ENCODE measurements at places on chromosomes 12 and 14.
A peak's percentile ranks its signal among the peaks of the same experiment; 100 is the strongest.

DNA sequence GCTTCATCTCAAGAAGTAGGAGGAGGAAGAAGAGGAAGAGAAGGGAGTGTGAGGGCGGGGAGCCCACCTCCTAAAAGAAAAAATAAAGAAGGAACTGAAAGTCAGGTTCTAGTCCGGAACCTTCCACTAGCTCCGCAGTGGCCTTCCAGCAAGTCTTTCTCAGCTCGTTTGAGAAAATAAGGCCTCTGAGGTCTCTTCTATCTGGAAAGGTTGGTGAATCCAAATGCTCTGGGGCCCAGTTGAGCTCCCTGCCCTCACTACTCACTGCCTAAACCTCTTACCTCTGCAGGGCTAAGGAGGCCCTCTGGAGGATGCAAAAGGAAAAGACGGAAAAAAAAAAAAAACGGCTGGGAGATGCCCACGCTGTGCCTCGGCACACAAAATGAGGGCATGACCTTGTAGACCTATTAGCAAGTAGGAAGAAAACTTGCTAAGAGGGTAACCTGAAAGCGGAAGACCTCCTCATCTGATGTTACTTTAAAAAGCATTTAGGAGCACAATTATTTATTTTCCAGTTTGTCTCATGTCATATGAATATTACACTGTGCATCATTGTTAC lies 35.9 kb downstream of the FBLN5 start:
- DNase-seq, result peak; percentile 56

DNA sequence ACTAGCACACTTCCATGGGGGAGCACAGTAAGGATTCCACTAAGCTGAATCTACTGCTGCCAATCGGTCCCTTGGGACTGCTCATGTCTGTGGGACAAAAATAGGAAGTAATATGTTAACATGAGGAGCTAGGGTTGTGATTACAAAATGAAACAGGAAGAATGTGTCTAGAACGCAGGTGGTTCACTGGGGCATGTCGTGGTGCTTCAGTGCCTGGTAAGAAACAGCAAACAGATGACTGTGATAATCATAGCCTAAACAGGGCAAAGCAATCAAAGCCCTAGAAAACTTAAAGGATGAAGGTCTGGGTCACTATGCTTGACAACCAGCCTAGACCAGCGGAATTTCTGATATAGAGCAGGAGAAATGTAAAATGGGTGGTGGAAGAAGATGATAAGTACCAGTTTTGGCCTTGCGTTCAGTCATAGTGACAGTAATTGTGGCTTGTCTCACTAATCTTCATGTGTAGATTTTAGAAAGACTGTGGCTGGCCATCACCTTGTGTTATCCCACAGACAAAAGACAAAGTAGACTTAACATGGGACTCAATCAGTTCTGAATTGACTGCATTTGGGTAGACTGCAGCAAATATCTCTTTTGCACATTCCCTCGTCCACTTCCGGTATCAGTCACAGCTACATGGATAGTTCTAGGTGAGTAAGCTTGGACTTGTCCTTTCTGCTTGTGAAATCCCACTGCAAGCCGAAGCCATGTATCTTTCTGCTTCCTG lies 51.4 kb downstream of the WASHC3 start:
- no peak for DNase-seq

DNA sequence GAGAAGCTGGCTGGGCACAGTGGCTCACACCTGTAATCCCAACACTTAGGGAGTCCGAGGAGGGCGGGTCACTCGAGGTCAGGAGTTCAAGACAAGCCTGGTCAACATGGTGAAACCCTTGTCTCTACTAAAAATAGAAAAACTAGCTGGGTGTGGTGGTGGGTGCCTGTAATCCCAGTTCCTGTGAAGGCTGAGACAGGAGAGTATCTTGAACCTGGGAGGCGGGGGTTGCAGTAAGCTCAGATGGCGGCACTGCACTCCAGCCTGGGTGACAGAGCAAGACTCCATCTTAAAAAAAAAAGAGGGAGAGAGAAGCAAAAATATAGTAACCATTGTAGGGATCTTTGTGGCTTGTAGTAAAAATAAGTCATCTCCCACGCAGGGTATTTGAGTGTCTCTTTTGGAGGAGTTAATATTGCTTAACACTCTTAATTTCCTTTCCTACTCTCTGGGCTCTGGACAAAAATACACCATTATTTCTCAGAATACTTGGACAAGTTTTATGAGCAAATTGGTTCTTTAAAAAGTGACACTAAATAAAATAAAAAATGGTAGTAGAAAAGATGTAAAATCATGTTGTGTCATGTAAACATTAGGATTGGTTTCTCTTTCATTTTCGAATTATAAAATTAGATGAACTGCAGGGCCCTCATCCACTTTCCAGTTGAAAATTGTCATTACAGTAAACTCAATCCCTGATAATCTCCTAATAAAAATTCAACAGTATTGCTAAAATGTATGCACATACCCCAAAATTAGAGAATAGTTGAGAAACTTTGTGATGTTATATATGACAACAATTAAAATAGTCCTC lies 61.1 kb upstream of the C12orf71 start:
- no peak for DNase-seq

- no peak for DNase-seq
These were observed 429.4 kb upstream of the LMO3 start for GRCh38 chr12:17035372-17035771.

DNA sequence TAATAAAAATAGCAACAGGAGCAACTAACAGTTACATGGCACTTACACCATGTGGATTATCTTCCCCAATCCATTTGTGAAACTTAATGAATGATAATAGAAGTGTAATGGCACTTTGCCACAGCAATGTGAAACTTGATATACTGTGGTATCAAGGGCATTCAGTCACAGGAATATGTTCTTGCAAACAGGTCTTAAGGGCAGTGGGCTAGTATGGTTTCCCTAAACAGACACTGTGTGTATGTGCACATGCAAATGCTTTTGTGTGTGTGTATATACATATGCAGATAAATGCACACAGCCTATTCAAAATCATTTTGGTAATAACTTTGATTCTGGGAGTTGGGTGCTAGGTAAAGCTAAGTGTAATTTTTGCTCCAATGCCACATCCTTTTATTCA lies 26.2 kb upstream of the ARHGAP5 start:
- DNase-seq, result no peak

- no peak for DNase-seq
These were observed 435.0 kb upstream of the STXBP6 start for GRCh38 chr14:25484906-25485305.

DNA sequence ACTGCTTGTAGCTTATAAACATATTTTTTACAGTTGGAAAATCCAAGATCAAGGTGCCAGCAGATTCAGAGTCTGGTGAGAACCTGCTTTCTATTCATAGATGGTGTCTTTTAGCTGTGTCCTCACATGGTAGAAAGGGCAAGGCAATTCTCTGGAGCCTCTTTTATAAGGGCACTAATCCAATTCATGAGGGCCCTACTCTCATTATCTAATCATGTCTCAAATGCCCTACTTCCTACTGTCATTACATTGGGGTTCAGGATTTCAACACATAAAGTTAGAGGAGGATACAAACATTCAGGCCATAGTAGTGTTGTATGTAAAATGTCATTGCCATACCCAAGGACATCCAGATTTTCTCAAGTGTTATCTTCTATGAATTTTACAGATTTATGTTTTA lies 496.4 kb downstream of the TMTC2 start:
- no peak for DNase-seq

GRCh38 chr14:99647411-99647810 lies 2.5 kb downstream of the HHIPL1 start:
- no peak for DNase-seq

- DNase-seq, result no peak
These were observed 105.5 kb downstream of the GXYLT1 start for GRCh38 chr12:42039176-42039575.

DNA sequence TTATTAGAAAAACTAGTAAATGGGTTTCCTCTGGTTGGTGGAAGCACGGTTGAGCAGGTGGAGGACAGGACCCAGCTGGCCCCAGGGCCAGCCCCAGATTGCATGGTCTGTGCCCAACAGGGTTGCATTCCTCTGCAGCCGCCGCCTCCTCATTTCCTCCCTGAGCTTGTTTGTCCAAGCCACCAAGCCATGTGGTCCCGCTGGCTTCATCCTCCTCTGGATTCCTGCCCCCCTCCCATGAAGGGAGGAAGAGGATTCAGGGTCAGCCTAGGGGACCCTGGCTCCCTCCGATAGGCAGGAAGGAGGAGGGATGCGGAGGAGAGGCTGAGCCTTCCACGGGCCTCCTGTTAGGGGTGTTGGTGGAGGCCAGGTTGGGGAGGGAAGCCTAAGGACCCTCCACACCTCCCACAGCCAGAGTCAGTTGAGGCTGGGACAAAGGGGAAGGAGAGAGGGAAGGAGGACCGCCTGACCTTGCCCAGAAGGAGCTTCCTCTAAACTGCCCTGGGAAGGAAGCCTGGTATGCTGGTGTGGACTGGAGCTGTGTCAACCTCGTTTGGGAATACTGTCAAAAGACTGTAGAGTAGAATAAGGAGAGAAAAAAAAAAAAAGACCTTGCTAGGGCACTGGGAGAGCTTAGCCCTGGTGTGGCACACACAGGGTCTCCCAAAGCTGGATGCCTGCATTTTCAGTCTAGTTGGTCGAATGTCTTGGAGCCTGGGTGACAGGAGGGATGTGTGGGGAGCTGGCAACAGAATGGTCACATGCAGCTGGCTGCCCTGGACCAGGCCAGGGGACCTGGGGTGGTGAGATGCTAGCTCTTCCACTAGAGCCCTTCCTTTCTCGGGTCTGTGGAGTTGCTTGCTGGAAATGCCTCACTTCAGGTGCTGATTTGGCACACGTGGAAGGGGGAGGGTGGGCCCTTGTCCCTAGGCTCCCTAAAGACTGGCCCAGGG lies 42.4 kb downstream of the PLEKHG3 start:
- no peak for DNase-seq

GRCh38 chr14:59159169-59159568 lies 29.3 kb upstream of the DAAM1 start:
- no peak for DNase-seq

- DNase-seq, result no peak
These were observed 121.6 kb downstream of the SCARB1 start for GRCh38 chr12:124742111-124742510.

- DNase-seq, result no peak
These were observed 6.6 kb upstream of the ITGA5 start for GRCh38 chr12:54425702-54426101.

- peak; percentile 62 for DNase-seq
These were observed 10.6 kb downstream of the DDX54 start for GRCh38 chr12:113174461-113175384.

- DNase-seq, result peak; percentile 27
These were observed 27.6 kb downstream of the TC2N start for GRCh38 chr14:91839749-91840148.

DNA sequence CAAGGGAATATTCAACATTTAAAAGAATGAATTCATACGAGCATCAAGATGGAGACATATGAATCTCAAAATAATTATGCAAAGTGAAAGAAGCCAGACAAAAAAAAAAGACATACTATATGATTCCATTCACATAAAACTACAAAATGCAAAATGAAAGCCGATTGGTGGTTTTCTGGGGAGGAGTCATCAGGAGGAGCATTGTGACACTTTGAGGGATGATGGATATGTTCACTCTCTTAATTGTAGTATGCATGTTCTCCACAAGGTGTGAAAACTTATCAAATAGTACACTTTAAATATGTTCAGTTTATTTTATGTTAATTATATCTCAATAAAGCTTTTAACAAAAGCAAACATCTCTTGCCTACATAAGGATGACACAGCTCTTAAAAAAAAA lies 13.5 kb downstream of the OLR1 start:
- DNase-seq, result no peak

GRCh38 chr12:105420659-105421240 lies 90.3 kb downstream of the C12orf75 start:
- DNase-seq, result peak; percentile 35

DNA sequence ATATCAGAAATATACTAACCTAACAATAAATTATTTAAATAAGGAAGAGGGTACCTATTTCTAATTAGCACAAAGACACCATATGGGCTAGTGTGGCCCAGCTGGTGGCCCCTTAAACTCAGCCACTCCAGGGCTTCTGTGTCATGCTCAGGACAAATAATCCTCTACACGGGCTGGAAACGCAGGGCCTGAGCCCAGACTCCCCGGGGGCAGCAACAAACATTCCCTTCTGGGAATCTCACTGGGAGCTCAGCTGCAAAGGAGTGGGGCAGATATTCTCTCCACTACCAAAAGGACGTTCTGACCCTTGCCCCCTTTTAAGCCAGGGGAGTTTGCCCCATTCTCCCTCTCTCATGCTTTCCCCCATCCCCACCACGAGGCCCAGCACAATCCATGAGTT lies 43.7 kb upstream of the ELK3 start:
- no peak for DNase-seq

DNA sequence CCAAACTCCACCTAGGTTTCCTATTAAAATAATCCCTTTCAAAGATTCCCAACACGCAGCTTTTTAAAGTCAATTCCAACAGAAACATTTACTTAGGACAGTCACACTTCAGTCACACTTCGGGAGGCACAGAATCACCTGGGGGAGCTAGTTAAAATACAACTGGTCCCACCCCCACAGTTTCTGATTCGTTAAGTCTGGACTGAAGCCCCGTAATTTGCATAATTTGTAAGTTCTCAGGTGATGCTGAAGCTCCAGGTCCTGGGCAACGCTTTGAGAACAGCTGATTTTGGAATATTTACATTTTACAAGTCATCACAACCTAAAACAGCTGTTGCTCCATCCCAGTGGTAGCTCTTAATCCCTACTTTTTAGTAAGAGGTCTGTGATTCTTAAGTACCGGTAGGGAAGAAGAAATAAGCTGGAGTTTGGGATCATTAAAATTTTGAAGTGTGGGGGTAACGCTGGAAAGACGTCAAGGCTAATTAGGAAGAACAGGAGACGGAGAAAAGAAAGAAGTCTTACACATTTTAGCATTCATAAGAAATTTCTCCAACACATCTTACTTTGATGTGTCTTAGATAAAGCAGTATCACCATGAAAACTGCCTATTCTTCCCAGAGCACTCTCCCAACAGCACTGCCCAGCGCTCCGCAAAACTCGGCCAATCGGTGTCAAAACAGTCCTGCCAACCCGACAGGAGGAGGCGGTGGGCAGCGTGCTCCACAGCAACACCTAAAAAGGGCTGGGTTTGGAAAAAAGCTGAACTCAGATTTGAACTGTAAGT lies 1.1 kb downstream of the IPO8 start:
- DNase-seq, result no peak

- no peak for DNase-seq
These were observed 93.4 kb downstream of the ADGRD1 start for GRCh38 chr12:131046813-131047788.

- DNase-seq, result peak; percentile 79
These were observed 43.9 kb upstream of the FBRSL1 start for GRCh38 chr12:132445884-132446632.

- no peak for DNase-seq
These were observed 239.0 kb upstream of the SSTR1 start for GRCh38 chr14:37968664-37969240.

- DNase-seq, result no peak
These were observed 43.3 kb downstream of the MMAB start for GRCh38 chr12:109529691-109530640.

DNA sequence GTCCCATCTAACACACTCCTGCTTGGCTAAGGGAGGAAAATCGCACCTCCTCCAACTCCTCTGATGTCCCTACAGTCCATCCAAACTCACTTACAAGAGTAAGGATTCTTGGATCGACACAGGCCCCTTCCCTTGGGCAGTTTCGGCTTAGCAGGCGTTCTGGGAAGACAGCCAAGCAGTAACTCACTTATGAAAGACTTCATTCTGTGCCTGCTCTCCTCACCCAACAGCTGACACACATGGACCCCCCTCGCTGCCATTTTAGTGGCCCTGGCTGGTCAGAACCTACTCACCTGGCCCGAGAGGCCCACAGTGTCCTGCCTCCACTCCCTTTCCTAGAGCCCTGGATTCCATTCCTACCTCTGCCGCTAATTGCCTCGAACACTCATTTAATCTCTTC lies 52.3 kb upstream of the BCL2L14 start:
- no peak for DNase-seq

All from central memory CD4-positive, alpha-beta T cell (primary cell).